ENCODE measurements at places on chromosomes 7 and 10.

- no peak for DNase-seq
Measured at GRCh38 chr7:131934452-131934851, 378.0 kb upstream of the PODXL start.

GRCh38 chr10:21031232-21031795, 134.2 kb upstream of the NEBL start:
- no peak for DNase-seq

GRCh38 chr7:111650456-111650999, 88.2 kb upstream of the IMMP2L start:
- DNase-seq = no peak

- DNase-seq = no peak
Measured at GRCh38 chr10:131662851-131663250, 238.0 kb upstream of the PPP2R2D start.

DNA sequence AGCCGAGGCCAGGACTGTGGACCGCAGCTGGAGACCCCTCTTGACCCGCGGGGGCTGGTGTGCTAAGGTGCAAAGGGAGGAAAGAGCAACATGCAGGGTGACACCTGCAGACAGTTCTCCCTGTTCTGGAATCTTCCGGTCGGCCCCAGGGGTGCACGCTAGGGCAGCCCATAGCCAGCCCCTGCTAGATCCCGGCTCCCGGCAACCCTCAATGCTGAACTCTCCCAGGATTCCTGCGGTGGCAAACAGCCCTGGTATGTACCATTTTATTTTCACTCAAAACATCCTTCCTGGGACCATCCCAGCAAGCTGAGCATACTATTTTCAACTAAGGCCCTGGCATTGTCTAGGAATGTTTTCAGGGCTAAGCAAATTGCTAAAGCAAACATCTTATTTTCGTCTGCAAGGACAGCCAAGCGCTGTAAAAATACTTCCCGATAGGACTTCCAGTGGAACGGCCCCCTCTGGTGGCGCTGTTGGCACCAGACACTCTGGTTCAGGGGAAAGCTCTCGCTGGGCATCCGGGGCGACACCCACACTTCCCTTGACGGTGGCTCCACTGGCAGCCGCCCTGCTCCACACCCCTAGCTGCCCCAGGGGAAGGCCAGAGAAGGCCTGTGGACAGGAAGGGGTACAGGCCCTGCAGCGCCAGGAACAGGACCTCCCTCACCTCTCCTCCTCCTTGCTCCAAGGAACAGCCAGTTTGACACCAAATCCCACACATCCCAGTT, 99.4 kb downstream of the CTBP2 start:
- no peak for DNase-seq

DNA sequence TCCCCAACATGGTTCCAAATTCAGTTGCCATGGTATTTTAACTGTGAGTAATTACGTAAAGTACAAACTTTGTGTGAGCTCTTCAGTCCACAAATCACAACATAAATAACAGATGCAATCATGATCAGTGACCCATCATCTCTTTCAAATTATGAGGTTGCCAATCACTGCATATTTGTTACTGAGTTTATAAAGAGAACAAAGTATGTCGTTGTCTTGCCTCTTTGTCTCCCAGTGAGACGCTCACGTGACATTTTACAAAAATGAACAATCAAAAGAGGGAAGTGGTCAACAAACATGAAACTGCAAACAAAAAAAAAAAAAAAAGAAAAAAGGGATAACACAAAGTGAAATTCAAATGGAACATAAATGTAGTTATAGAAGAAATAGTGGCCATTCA, 122.7 kb upstream of the PDSS1 start:
- no peak for DNase-seq

DNA sequence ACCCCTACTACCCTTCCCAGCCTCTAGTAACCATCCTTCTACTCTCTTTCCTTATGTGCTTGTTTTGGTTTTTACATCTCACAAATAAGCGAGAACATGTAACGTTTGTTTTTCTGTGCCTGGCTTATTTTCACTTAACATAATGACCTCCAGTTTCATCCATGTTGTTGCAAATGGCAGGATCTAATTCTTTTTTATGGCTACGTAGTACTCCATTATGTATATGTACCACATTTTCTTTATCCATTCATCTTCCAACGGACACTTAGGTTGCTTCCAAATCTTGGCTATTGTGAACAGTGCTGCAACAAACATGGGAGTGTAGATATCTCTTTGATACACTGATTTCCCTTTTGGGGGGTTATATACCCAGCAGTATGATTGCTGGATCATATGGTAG, 33.6 kb upstream of the SLC26A4 start:
- DNase-seq = no peak

- DNase-seq = no peak
Measured at GRCh38 chr7:104005197-104005596, 15.7 kb upstream of the RELN start.

DNA sequence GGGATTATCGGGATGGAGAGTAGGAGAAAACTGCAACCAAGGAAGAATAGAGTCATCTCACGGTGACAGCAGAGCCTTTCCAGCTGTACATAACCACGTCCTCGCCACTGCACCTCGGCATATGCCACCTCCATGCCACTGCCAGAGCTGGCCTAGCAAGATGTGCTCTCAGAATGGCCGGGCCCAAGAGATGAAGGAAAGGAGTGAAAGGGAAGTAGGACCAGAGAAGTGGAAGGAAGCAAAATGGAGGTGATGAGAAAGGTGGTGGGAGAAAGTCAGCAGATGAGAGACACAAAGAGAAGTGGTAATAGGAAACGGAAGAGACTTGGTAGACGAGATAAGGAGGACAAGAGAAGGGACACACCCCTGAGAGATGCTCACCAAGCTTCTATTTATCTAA, 8.0 kb upstream of the CALU start:
- DNase-seq = no peak

- no peak for DNase-seq
Measured at GRCh38 chr7:389911-390601, 100.1 kb downstream of the FOXL3 start.

- no peak for DNase-seq
Measured at GRCh38 chr7:101465131-101465530, 102.5 kb downstream of the COL26A1 start.

DNA sequence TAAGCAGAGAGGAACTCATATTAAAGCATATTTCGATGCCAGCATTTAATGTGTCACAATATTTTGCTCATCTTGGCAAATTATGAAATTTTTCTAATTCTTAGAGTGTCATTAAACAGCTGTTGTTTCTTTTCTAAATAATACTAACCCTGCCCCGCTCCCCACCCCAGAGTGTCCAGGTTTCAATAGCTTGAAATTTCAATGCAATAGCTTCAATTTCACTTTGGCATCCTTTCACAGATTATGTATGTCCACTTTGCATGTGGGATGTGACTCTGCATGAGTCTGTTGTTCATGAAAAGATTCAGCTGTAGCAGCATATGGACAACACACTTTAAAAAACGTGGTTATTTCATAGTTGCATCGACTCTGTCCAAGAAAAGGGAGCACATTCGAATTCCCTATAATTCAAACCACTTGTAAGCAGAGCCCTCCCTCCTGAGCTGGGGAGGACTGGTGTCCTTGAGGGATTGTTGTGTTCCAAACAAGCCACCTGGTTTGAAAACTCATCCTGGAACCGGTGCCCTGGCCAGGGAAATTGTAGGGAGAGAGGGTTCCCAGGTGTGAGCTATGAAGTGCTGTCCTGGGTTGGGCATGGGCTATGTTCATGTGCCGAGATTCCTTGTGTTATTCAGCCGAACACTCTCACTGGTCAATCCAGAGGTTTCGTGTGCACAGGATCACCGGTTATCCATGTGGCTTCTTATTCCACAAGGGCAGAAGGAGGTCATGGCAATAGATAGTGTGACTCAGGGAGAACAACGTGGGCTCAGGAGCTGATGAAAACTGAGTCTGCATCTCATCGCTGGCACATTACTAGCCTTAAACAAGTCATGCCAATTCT, 64.6 kb upstream of the CREB5 start:
- DNase-seq = no peak

GRCh38 chr7:3579638-3580219, 278.7 kb downstream of the SDK1 start:
- DNase-seq = no peak

DNA sequence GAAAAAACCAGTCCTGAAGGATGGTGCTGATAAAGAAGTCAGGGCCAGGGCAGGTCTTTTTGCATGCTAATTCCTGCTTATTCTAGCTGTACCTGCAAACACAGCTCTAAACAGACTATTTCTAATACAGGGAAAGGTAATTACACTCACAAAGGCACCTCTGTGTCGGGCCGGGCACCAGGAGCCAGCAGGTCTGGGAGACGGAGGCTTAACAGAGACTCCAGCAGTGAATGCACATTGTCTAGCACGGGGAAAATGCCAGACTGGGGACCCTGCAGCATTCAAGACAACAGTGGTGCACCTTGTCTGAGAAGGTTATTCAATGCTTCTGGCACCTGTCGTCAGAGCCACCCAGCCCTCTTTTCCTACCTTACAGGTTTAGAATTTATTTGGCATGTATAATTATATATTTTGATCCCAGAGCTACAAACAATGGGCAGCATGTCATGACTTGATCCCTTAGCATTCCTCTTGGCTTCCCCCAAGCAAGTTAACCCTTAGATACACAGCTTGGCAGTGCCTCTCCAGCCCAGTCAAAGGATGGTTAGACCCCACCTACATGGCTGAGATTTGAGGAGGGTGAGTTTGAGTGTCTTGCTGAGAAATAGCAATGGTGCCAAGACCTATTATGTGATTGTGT, 185.2 kb downstream of the SLC25A13 start:
- no peak for DNase-seq

GRCh38 chr7:139626817-139627216, 103.3 kb downstream of the CLEC2L start:
- DNase-seq = no peak

DNA sequence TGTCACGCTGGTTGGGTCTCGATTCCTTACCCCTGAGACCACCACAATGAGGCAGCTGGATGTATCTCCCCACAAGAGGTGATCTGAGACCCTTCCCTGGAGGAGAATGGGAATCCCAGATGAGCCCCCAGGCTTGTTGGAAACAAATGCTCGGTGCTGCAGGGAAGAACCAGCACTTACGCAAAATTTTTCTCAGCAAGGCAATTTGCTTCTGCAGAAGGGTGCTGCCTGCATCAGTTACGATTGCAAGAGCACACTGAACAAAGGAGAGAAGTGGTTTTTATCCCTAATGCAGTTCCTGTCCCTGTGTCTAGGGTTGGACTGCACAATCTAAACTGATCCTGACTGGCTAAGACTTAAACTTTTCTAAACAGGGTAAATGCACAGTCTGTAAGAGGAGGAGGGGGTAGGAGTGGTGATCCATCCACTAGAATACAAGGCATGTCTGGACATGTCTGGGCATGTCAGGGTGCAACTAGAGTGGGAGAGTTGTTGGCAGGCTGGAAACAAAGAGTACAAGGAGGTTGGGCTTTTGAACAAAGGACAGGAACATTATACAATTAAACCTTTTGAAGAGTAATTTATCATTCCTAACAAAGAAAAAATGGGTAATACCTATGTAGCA, 114.9 kb upstream of the FAM3C start:
- no peak for DNase-seq

- no peak for DNase-seq
Measured at GRCh38 chr10:73083221-73083620, 13.4 kb downstream of the P4HA1 start.

DNA sequence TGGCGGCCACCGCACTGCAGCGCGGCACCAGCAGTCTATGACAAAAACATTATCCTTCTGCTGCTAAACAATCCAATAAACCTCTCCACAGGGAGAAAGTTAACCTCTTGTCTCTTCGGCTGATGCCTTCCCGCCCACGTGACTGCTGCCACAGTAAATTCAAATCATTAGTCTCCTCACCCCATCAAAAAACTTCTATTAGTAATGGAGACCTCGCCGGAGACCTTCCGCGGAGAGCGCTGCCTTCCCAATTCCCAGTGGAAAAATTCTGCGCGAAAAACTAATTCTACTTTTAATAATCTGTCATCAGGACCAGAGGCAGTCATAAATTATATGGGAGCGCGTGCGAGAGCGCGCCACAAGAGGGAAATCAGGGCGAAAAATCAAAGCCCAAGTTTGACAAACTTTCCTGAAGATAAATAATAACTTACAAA, 90.0 kb upstream of the PAX2 start:
- DNase-seq = no peak

DNA sequence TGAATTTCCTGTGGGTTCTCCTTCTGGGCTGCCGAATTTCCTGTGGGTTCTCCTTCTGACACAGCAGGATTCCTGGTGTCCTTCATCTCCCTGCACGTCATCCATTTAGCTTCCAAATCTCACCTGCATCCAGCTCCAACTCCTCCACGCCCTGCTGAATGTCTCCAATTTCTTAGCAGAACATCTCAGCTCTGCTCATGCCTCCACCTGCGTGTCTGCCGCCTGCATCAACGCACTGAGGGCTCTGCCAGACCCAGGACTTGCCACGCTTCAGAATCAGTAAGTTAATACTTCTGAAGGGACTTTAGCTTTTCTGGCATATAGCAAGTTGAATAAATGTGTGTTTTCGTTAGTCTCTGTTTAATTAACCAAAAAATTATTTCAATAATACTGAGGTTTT, 31.1 kb upstream of the VIPR2 start:
- DNase-seq = no peak

DNA sequence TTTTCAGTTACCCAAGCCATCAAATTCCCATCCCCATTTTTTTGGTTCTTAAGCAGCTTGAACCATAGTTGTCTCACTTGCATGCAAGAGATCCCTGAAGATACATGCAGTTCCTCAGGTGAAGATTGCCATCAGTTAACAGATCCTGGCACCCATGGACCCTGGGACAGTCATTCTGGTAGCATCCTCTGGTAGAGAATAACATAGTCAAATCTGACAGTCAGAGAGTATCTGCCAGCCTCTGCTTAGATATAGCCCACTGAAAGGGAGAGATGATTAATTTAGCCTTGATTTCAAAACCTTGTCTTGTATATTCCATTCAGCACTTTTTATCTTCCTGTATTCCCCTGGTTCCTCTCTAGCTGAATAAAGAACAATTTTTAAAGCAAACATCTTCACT, 280.4 kb downstream of the KCNMA1 start:
- DNase-seq = no peak

GRCh38 chr7:142894985-142895593, 9.5 kb upstream of the TRPV6 start:
- DNase-seq = no peak

DNA sequence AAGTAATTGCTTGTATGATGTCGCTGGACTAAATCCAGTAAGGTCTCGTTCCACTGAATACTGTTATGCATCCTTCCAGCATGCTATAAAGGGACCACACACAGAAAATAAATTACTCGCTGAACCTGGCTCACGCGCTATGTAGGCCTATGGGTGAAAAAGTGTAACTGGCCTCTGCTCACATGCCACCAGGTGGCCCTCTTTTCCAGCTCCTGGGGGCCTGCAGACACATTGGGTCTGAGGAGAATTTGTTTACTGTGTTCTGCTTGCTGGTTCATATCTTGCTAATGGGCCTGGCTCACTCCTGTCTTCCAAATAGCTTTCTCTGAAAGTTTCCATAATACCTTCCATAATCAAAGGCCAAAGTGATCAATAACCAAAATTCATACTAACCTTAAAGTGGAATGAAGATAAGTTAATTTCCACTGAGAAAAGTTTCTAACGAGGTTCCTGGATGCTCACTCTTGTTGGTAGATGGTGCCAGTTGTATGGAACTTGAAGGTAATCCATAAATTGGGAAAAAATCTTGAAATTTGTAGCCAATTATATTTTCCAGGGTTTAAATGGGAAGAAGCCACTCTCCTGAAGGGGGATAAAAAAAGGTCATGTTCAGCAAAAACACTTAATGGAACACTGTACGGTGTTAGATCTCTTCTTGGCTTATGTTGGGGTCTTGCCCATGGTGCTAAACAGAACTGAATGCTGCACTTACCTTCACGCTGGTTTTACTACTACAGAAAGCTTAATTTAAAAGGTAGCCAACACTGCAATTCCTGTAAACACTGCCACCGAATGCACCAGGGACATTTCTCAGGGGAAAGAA, 27.0 kb upstream of the ZPBP start:
- no peak for DNase-seq
